HS-5 (cell line): ENCODE measurements at places on chromosomes 7 and 10.

- DNase-seq, result no peak
Measured at GRCh38 chr7:80981405-80981804, 62.6 kb upstream of the SEMA3C start.

DNA sequence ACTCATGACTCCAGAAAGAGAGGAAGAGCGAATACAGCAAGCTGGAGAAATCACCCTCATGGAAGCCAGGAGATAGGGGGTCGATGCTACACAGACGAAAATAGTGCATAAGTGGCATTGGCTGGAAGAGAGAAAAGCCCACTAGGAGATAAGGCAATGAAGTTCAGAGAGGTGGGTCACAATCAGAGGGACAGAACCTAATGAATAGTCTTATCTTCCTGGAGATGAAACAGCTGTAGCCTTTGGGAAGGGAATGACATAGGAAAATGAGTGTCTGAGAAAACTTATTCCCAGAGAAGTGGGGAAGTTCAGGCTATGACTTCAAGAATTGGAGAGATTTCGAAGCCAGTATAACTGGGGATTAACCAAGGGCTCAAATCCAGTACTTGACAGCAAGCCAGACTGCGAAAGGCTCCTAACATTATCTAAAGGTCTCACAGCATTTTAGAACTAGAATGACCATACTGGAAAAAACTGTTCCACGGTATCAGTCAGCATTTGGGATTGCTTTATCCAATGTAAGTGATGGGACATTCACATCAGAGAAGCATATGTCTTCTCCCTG is 211.1 kb downstream of the ZNF365 start:
- DNase-seq, result no peak

DNA sequence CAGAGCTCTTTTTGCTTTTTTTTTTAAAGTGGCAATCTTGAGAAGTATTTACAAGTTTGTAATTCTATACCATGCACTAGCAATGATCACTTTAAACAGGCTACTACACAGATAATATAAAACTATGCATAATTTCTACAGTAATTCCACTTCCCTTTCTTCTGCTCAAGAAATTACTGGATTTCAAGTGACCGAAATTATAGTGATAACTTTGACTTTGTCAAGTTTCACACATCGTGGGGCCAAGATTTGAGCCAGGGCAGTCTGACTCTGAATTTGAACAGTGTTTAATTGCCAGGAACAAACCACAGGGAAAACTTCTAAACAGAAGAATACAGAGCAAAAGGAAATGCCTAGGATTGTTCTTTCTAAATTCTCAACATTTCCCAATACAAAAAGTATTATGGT is 288.3 kb upstream of the MKLN1 start:
- DNase-seq, result no peak

- DNase-seq, result peak; percentile 9
Measured at GRCh38 chr10:61028861-61029361, 84.9 kb upstream of the RHOBTB1 start.

DNA sequence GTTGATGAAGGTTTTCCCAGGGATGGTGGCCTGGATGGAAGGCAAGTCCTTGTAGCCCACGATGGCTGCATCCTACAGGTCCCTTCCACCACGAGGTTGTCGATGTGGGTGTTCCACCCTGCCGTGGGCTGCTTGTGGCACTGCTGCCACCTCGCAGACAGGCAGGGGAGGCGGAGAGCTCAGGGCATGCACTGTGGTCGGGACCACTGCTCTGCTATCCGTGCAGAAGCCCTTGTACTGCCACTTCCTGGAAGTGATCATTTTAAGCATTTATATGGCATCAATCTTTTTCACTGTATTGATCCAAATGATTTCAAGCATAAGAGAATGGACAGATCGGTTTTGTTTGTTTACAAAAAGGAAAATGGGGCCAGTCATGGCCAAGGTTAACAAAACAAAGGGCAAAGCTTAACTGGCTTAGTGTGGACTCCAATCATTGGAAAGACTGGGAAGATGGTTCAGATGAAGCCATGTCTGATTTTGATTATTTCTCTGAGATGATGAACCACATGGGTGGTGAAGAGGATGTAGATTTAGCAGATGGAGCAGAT is 8.2 kb upstream of the CYP17A1 start:
- DNase-seq, result no peak

DNA sequence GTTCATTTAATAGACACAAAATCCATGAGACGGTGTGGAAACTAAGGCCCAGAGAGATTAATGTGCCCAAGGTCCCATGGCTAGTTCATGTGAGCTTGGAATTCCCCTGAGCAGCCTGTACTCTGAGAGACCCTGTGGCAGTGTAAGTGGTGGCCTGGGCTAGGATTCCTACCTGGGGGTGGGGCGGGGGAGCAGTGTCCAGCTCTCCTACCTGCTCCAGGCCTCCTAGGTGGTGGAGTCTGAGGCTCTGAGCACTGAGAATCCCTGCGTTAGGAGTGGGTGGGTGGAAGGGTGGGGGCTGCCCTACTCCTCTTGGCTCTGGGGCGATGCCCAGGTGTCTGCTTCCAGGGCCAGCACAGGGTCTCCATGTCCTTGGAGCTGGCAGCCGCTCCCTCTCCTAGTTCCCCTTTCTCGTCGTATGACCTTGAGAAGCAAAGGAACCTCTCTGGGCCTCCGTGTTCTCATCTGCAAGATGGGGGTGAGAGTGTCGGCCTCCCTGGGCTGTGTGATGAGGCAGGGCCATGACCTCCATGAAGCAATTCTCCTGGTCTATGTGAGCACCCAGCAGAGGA is 2.5 kb downstream of the SNCG start:
- no peak for DNase-seq

DNA sequence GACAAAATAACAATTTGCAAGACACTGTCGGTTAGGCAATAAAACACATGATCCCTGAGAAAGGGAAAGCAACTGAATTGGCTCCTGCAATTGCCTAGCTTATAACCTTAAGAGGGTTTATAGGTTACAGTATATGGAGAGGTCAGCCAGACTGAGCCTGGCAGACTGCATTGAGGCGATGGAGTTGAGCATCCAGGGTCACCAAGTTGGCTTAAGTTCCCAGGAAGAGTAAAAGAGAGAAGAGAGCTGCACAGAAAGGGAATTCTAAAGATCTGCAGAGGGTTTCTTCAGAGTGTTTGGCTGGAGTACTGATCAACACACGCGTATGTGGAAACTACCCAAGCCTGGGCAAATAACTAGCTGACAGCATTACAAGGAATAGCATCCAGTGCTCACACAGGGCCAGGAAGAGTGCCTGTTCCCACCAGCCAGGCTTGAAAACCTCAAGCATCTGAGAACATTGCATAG is 11.2 kb downstream of the ANKMY2 start:
- DNase-seq, result no peak

DNA sequence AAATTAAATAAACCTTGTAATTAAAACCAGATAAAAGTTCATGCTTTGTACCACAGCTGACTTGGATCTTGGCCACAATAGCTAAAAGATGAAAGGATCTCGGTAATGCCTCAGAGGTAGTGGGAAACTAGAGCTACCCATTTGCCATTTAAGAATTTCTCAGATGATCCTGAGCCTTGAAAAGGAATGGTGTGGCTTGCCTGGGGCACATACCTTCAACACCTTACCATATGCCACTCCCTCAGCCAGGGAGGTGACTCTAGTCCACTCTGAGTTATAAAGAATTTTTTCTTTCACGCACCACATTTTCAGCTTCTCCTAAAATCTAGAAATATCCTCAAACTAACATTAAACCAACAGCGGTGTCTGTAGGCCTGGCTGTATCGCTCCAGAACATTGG is 516.3 kb upstream of the TEX47 start:
- no peak for DNase-seq

DNA sequence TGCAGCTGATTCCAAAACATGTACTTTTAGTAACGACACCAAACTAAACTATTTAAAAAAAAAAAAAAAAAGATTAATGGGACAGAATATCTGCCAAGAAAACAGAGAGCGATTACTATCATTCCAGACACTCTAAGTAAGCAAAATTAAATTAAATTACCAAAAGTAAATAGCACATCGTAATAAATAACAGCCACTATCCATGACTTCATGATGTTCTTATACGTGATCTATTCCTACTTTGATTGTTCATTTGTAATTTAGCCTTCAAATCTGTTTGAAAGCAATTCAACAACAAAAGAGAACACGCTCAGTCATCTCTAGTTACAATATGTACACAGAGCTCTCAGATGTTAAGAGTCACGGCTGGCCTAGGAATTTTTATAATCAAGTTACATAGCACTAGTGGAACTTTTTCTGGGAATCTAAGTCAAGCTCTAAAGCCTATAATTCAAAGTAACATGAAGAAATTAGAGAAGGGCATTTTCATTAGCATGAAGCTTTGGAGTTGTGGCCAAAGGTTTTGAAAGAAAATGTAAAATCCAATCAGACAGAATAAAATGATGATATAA is 241.7 kb upstream of the NEBL start:
- DNase-seq, result no peak

DNA sequence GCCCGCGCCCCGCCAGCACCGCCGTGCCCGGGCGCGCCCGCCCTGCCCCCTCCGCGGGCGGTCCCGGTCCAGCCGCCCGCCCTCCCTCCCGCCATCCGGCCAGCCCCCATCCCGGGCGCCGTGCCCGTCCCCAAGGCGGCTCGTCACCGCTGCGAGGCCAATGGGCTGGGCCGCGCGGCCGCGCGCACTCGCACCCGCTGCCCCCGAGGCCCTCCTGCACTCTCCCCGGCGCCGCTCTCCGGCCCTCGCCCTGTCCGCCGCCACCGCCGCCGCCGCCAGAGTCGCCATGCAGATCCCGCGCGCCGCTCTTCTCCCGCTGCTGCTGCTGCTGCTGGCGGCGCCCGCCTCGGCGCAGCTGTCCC is at the start of gene HTRA1:
Gene HTRA1 (plus strand): TSS at position 187 of the 362 bp plus-strand sequence. CDS start 100 bp downstream, at position 287.
- DNase-seq, result no peak

- no peak for DNase-seq
Measured at GRCh38 chr7:81469869-81470723, 299.8 kb downstream of the HGF start.

GRCh38 chr10:85421421-85421820 is 945.2 kb downstream of the GRID1 start:
- DNase-seq, result no peak

DNA sequence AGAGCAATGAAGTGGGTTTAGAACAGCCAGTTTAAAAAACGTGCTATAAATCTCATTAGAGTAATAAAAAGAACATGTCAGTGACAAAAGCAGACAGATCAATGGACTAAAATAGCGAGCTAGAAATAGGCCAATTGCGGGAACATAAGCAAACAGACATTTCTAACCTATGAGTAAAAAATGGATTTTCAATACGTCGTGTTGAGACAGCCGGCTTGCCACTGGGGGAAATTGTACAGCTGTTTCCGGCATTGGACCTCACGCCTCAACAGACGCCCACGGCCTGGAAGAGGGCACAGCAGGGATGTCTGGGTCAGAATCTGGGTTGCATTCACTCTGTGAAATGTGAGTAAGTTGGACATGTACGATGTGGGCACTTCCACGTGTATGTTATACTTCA is 92.9 kb downstream of the SVOPL start:
- DNase-seq, result no peak

- DNase-seq, result no peak
Measured at GRCh38 chr10:78798976-78799730, 269.6 kb upstream of the ZMIZ1 start.

- DNase-seq, result peak; percentile 66
Measured at GRCh38 chr10:97647556-97647955, 7.1 kb downstream of the PI4K2A start.

DNA sequence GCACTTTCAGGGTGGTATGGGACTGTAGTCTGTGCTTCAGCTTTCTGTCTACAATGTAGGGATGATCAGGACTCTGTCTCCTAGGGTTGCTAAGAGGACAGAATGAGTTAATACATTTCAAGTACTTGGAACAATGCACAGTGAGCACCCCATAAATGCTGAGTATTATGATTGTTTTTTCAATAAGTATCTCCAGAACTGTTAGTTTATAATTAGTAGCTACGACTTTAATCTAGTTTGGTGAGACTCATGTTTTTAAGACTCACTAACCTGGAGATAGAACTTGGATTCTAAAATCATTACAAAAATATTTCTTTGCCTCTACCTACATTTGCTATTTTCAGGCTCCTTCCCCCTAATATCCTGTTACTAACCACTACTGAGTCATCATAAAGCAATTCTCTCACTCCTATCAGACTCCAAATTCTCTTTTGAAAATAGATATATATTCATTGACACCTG is 95.3 kb downstream of the CPED1 start:
- DNase-seq, result peak; percentile 55

DNA sequence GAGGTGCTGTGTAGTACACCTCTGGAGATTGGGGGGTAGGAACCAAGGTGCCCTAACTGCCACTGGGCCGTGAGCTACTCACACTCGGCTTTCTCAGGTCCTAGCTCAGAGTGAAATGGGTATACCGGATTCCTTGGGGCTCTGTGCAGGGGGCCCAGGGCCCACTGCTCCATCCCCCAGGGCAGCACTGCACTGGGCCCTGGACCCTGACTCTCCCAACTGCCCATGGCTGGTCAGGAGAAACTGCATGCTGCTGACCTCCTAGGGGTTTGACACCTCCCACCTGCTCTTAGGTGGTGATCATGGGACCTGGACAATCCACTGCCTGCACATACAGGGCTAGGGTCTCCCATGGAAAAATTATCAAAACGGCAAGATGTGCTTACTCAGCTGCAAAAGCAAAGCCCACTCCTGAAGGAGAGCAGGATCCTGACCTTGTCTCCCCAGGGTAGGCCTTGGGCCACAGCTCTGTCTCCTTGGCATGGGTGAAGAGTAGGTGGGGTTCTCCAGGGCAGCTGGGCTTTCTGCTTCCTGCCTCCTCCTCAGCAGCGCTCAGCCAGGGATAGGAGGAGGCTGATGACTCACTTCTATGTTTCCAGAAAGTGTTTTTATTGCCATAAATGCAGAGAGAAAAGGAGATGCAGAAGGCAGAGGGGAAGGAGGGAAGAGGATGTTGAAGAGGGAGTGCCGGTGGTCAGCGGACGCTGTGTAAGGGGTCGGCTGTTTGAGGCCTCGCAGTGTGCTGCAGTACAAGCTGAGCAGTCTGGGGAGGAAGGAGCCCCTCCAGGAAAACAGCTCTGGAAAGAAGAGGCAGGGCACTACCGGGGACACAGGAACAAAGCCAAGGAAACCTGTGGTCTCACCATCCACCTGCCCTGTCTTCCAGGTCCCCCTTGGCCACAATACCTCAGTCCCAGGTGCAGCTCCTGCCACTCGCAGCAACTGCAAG is 107.8 kb downstream of the ARHGAP22 start:
- peak; percentile 14 for DNase-seq

DNA sequence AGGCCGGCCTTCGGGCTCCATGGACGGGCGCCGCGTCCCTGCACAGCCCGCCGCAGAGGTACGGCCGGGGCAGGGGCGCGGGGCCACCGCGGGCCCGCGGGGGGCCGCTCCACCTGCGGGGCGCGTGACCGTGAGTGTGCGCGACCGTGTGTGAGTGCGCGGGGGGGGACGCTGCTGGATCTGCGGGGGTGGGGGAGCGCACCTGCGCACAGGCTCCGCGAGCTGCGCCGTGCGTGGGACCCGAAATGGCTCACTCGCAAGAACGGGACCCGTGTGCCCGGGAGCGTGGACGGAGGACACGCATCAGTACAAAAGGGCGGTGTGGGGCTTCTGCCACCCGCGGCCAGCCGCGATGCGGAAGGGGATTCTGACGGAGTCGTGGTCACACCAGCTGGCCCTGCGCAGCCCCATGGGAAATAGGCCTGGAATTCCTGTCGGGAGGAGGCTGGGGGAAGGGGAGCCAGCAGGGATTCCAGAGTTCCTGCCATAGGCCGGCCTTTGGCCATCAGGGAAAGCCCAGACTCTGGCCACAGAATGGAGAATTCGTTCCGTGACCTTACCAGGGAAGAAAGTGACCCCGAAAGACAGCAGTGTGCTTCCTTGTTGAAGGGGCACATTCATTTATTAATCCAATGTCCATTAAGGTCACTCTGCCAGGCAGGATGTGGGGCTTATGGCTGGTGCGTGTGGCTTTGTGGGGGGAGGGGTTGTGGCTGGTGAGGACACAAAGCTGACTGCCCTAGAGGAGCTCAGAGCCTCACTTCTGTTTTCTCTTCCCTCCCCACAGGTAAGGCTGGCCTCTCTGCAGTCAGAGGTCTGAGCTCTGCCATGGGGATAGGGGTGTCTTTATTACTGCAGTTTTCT is 494 bp downstream of the REPIN1 start:
- DNase-seq, result no peak
